ENCODE measurements at places on chromosomes 11 and 22.

- DNase-seq: no peak
Observed at GRCh38 chr22:26431261-26431995, 2.4 kb downstream of the ASPHD2 start.

DNA sequence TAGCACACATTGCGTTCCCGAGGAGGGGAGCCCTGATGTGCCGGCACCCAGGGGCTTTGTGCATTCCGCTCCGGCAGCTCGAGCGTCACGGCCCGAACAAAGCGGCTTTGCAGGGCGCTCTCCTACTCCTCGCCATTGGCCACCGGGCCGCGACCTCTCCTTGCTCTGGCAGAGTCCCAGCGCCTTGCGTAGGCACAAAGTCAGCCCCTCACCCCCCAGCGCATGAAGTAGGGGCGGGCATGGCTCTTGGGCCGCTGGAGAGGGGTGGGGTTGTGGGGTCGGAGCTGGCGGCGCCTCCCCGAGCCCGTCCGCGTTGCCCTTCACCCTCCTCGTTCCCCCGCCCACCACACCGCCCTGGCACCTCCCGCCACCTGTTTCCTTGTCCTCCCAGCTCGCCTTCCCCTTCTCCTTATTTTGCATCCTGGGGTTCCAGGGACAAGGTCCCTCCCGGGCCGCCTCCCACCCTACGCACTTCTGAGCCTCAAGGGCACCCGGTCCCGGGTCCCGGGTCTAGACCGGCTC is 753 bp upstream of the PPARA start:
- DNase-seq: no peak

GRCh38 chr22:29266564-29267461 is 968 bp downstream of the RHBDD3 start:
- peak; percentile 22 for DNase-seq

GRCh38 chr11:73205661-73206343 is 12.3 kb upstream of the P2RY2 start:
- DNase-seq: no peak

GRCh38 chr11:69301455-69302401 is 7.8 kb downstream of the MYEOV start:
- DNase-seq: peak; percentile 58

GRCh38 chr11:44945666-44946065 is 5.0 kb downstream of the TP53I11 start:
- no peak for DNase-seq

DNA sequence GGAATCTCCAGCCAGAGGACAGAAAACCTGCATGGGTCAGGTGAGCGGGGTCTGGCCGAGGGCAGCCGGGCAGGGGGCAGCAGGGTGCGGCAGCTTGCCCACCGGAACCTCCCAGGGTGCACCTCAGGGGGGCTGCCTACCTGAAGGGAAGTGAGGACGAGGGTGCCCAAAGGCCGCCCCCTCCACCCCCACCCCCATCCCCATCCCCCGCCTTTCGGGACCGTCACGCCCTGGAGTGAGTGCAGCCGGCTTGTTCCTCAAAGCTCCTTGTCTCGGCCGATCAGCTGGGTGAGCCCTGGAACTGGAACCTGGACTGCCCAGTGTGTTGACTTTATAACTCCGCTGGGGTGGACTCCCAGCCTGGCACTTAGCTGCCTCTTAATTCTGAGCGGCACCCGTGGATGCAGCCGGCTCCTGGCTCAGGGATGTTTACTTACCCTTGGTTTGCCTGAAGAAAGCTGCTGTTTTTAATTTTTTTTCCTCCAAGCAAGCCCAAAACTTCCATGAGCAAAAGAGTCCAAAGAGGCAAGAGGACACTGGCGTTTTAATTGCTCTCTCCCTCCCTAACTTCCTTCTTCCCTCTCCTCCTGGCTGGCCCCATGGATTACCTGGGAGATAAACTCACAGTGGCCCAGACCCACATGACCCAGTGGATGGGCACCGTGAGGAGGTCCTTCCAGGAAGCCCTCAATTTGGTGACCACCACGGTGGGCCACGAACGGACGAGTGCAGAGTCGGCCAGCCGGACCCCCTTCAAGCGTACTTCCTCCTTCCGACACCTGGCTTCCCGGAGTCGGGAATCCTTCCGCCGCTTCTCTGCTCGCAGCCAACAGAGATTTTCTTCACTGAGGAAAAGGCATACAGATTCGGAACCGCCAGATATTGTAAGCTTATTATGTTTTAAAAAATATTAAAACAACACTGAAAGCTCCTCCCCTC is 87.8 kb upstream of the CRYBB3 start:
- no peak for DNase-seq

- peak; percentile 61 for DNase-seq
Observed at GRCh38 chr11:83566950-83567349, 280.8 kb upstream of the CCDC90B start.

All from fibroblast of gingiva (primary cell).